Activated naive CD8-positive, alpha-beta T cell treated with anti-CD3 and anti-CD28 coated beads for 36 hours (primary cell): ENCODE measurements at places on chromosomes 3 and 15.

DNA sequence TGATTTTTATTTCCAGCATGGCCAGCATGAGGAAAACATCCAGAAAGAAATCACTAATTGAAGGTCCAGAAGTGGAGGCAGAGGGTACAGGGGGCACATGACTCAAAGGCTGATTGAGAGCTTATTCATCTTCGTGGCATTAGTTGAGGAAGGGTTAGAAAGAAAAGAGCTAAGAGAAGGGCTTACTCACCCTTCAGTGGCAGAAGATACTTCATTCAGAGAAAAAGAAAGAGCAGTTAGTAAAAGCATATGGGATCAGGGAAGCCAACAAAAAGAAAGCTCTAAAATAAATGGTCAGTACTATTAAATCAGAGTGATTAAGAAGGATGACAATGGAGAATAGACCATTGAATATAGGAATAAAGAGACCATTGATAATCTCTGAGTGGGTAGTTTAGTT is 25.2 kb downstream of the GAP43 start:
- no peaks in the 10 kb centered on the region for H3K4me1 ChIP-seq
- no peak overlapping the region for H3K4me3 ChIP-seq
- DNase-seq: no peak
- no peak overlapping the region for H3K27ac ChIP-seq

- no peak overlapping the region for H3K27ac ChIP-seq
- no peaks in the 10 kb centered on the region for H3K36me3 ChIP-seq
- H3K4me1 ChIP-seq: no peaks in the 10 kb centered on the region
- no peak for DNase-seq
- H3K4me3 ChIP-seq: no peak overlapping the region
Measured at GRCh38 chr3:131439084-131439483, 57.5 kb downstream of the NUDT16 start.

- H3K4me3 ChIP-seq: no peak overlapping the region
- no peak overlapping the region for H3K27ac ChIP-seq
- H3K36me3 ChIP-seq: no peaks in the 10 kb centered on the region
- DNase-seq: no peak
Measured at GRCh38 chr15:33852570-33852969, 115.7 kb upstream of the CHRM5 start.

DNA sequence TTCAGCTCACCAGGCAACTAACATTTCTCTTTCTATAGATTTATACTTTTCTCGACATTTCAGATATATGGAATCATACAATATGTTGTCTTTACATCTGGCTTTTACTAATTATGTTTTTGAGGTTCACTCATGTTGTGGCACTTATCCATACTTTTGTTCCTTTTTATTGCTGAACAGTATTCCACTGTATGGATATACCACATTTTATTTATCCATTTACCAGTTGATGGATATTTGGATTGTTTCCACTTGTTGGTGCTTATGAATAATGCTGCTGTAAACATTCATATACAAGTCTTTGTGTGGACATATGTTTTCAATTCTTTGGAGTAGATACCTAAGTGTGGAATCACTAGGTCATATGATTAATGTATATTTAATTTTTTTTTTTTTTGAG is 97.2 kb downstream of the LEKR1 start:
- H3K4me1 ChIP-seq: no peaks in the 10 kb centered on the region
- peaks cover 13% of the 10 kb centered on the region for H3K36me3 ChIP-seq
- H3K27me3 ChIP-seq: no peaks in the 10 kb centered on the region
- DNase-seq: no peak
- H3K4me3 ChIP-seq: no peak overlapping the region

- H3K36me3 ChIP-seq: no peaks in the 10 kb centered on the region
- no peaks in the 10 kb centered on the region for H3K27me3 ChIP-seq
- no peak for DNase-seq
- no peak overlapping the region for H3K4me3 ChIP-seq
- H3K4me1 ChIP-seq: no peaks in the 10 kb centered on the region
Measured at GRCh38 chr3:127072971-127073783, 90.3 kb downstream of the PLXNA1 start.

- DNase-seq: no peak
- no peak overlapping the region for H3K4me3 ChIP-seq
- H3K27ac ChIP-seq: no peak overlapping the region
- no peaks in the 10 kb centered on the region for H3K4me1 ChIP-seq
- H3K27me3 ChIP-seq: no peaks in the 10 kb centered on the region
Measured at GRCh38 chr15:34133511-34133910, 31.6 kb downstream of the PGBD4 start.
